ENCODE measurements at places on chromosomes 3 and 15.

DNA sequence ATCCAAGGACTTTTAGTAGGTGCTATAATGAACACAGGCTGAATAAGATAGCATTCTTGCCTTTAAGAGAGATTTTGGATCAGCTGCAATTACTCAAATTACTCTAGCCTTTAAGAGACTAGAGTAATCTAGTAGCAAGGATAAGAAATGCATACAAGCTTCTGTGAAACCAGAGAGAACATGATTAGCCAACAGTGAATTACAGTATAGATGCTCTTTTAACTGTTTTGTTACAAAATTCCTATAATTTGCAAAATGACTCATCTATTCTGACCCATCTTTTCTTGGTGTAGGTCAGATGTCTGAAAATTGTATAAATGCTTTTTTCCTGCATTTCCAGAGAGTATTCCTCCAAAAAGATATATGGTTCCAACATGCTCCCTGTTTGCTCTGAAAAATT, 66.9 kb downstream of the CEP63 start:
- peak; percentile 6 for DNase-seq

- DNase-seq, result no peak
Observed at GRCh38 chr3:46300461-46300789, 53.5 kb upstream of the CCR2 start.

GRCh38 chr3:11581237-11582190, 62.2 kb downstream of the VGLL4 start:
- DNase-seq, result no peak

- DNase-seq, result no peak
Observed at GRCh38 chr3:188752850-188753249, 418.9 kb upstream of the TPRG1 start.

GRCh38 chr3:160616716-160617115, 51.3 kb upstream of the KPNA4 start:
- DNase-seq, result no peak

- DNase-seq, result no peak
Observed at GRCh38 chr15:88048237-88048636, 208.3 kb downstream of the NTRK3 start.
